ENCODE measurements at places on chromosomes 3 and 15. TPM values are rescaled to one million over a fixed set of nuclear protein-coding genes. Genes with fewer than 3 reads are reported as not detected.

Gene ZNF502
- total RNA-seq = 0.32 TPM

GRCh38 chr15:74988007-74988800, 7.2 kb upstream of the SCAMP5 start:
- no peak overlapping the region for H3K4me3 ChIP-seq
- no peaks in the 10 kb centered on the region for H3K36me3 ChIP-seq
- H3K27ac ChIP-seq = no peak overlapping the region

Gene LIPC
- not detected for total RNA-seq

Gene HTR3E
- not detected for total RNA-seq

DNA sequence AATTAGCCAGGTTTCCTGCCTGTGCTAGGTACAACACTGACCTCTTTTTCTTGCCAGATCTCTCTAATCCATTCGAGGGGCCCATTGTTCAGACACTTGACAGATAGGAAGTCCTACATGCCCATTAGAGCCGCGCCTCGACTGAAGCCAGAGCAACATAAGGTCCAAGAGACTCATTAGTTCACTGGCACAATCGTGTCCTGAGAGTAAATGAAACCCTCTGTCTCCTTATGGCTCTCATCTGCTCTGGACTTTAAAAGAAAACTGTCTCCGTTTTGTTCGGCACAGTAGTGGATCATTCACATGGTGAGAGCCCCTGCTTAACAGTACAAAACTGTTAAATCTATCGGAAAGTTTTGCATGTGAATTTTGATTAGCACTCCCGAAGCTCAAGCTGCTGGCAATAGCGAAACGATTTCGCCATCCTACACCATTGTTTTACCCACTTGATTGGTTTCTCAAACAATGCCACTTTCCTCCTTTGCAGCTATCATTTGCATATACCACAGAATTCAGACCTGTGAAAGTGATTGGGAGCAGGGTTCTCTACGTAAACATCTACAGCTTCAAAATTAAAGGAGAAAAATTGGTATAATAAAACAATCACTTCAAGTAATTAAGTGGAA, 19.0 kb upstream of the C15orf61 start:
- H3K4me1 ChIP-seq = peaks cover 41% of the 10 kb centered on the region
- H3K27ac ChIP-seq = peak overlapping the region; percentile 91
- no peaks in the 10 kb centered on the region for H3K27me3 ChIP-seq
- peak; percentile 29 for DNase-seq
- no peaks in the 10 kb centered on the region for H3K36me3 ChIP-seq
- H3K4me3 ChIP-seq = peak overlapping the region; percentile 33

Gene APOD
- not detected for total RNA-seq

Gene HESX1
- total RNA-seq = not detected

GRCh38 chr3:171822431-171823106, 12.3 kb upstream of the PLD1 start:
- H3K4me3 ChIP-seq = no peak overlapping the region
- no peaks in the 10 kb centered on the region for H3K27me3 ChIP-seq
- no peak for DNase-seq
- H3K4me1 ChIP-seq = peaks cover 14% of the 10 kb centered on the region

Gene SMCO1
- not detected for total RNA-seq

- DNase-seq = no peak
- H3K27me3 ChIP-seq = peaks cover 2% of the 10 kb centered on the region
- peaks cover 10% of the 10 kb centered on the region for H3K4me1 ChIP-seq
- H3K27ac ChIP-seq = no peak overlapping the region
- no peak overlapping the region for H3K4me3 ChIP-seq
These were observed 128.8 kb downstream of the SV2B start for GRCh38 chr15:91228890-91229289.

GRCh38 chr3:187031934-187032333, 101.6 kb downstream of the ST6GAL1 start:
- no peak for DNase-seq
- no peak overlapping the region for H3K27ac ChIP-seq
- H3K4me1 ChIP-seq = no peaks in the 10 kb centered on the region
- H3K36me3 ChIP-seq = peaks cover 15% of the 10 kb centered on the region
- peaks cover 4% of the 10 kb centered on the region for H3K27me3 ChIP-seq

Gene RRP9
- total RNA-seq = 15.6 TPM

- no peak overlapping the region for H3K4me3 ChIP-seq
These were observed 840.1 kb downstream of the TUSC7 start for GRCh38 chr3:117549716-117550115.

Gene GNB4
- total RNA-seq = 19.1 TPM

Gene CD96
- not detected for total RNA-seq

Gene ADAMTS17
- 6.8 TPM for total RNA-seq

All from glutamatergic neuron (in vitro differentiated cells).